ENCODE measurements at places on chromosomes 2 and 18. TPM values are rescaled to one million over a fixed set of nuclear protein-coding genes. Genes with fewer than 3 reads are reported as not detected.

The PID1 gene
- total RNA-seq, result 0.60 TPM

DNA sequence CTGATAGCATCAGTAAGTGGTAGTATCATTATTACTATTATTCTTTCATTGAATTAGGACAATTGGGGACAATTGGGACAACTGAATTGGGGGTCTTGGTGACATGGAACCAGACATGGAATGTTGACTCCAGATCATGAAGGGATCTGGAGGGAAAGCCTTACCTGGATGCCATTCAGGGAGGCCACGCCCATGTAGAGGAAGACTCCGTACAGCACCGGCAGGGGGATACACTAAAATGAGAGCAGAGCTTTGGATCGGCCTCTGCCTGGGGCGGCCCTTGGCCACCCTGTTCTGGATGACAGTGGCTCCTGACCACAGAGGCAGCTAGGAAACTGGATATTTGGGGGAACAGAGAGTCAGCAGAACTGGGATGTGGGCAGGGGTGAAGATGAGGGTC, 29.2 kb downstream of the MTHFD2 start:
- no peak for DNase-seq

GRCh38 chr18:59268721-59269562, 4.3 kb downstream of the RAX start:
- DNase-seq, result no peak

DNA sequence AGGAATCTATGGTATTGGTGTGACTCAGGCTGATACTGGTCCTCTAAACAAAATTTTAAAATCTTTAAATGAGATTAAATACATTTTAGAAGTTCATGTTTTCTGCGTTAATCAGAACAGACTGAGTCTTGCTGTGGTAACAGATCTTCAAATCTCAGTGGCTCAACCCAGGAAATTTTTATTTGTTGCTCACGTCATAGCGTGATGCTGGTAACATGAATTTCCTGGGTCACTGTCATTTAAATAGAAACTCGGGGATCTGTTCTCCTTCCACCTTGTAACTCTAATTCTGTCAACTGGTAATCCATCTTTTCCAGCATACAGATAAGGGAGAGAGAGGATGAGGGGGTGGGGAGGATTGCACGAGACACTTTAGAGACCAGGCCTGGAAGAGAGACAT, 90.0 kb downstream of the CDC42EP3 start:
- DNase-seq, result no peak

- no peak for DNase-seq
Measured at GRCh38 chr18:36942264-36942663, 113.3 kb downstream of the KIAA1328 start.

GRCh38 chr2:38945911-38946310, 56.2 kb downstream of the ARHGEF33 start:
- DNase-seq, result no peak
